ENCODE measurements at places on chromosomes 4 and X. TPM values are rescaled to one million over a fixed set of nuclear protein-coding genes. Genes with fewer than 3 reads are reported as not detected.

GRCh38 chrX:10278716-10279115 is 121.9 kb downstream of the CLCN4 start:
- H3K4me1 ChIP-seq = no peaks in the 10 kb centered on the region
- H3K4me3 ChIP-seq = no peak overlapping the region
- no peak overlapping the region for H3K27ac ChIP-seq
- no peak for DNase-seq

DNA sequence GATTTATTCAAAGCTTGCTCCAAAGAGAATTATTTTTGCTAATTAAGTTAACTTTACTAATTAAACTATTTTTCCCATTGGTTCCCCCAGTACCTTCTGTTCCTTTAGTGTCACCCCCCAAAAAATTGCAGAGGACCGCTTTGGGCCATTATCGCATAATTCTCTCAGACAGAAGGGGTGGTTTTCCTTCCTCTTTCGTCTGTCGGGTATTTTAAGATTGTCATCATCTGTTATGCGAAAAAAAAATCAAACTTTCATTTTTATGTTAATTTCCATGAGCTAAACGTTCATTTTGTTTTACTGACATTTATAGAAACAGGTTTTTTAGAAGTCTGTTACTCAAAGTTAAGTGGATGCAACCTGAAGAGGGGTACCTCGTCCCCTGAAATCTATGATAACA is 76.2 kb upstream of the DDX3X start:
- H3K27ac ChIP-seq = no peak overlapping the region
- DNase-seq = no peak
- no peak overlapping the region for H3K4me3 ChIP-seq
- H3K4me1 ChIP-seq = no peaks in the 10 kb centered on the region
- no peaks in the 10 kb centered on the region for H3K36me3 ChIP-seq

DNA sequence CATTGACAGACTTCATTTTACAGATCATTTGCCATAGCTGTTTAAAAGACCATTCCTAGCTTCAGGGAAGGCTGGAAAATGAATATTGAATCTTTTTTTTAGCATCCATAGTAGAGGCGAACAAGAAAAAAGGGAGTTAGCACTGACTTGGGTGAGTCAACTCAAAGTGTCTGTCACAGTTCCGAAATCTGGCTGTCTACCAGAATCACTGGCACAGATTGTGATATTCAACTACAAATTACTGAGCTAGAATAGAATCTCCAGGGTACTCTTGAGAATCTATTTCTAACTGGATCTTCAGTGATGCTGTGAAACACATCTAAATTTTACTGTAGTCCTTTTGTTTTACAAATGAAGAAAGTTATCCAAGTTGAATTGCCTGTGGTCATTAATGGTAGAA is 31.5 kb downstream of the SEC24B start:
- H3K4me1 ChIP-seq = no peaks in the 10 kb centered on the region
- no peak overlapping the region for H3K27ac ChIP-seq
- H3K36me3 ChIP-seq = peaks cover 51% of the 10 kb centered on the region
- no peaks in the 10 kb centered on the region for H3K27me3 ChIP-seq

GRCh38 chrX:16087076-16087475 is 36.3 kb upstream of the GRPR start:
- no peak for DNase-seq
- no peaks in the 10 kb centered on the region for H3K4me1 ChIP-seq
- no peak overlapping the region for H3K4me3 ChIP-seq
- H3K27ac ChIP-seq = no peak overlapping the region
- H3K27me3 ChIP-seq = no peaks in the 10 kb centered on the region

GRCh38 chr4:185222598-185222997 is 13.2 kb downstream of the SNX25 start:
- no peak overlapping the region for H3K4me3 ChIP-seq
- no peaks in the 10 kb centered on the region for H3K4me1 ChIP-seq
- H3K27me3 ChIP-seq = no peaks in the 10 kb centered on the region
- no peaks in the 10 kb centered on the region for H3K36me3 ChIP-seq

- no peaks in the 10 kb centered on the region for H3K27me3 ChIP-seq
- no peak overlapping the region for H3K4me3 ChIP-seq
- H3K36me3 ChIP-seq = no peaks in the 10 kb centered on the region
- H3K27ac ChIP-seq = no peak overlapping the region
Measured at GRCh38 chr4:125105561-125105960, 209.2 kb upstream of the FAT4 start.

- no peak overlapping the region for H3K27ac ChIP-seq
- DNase-seq = no peak
- no peaks in the 10 kb centered on the region for H3K27me3 ChIP-seq
Measured at GRCh38 chr4:159608436-159608835, 505.6 kb downstream of the RAPGEF2 start.

DNA sequence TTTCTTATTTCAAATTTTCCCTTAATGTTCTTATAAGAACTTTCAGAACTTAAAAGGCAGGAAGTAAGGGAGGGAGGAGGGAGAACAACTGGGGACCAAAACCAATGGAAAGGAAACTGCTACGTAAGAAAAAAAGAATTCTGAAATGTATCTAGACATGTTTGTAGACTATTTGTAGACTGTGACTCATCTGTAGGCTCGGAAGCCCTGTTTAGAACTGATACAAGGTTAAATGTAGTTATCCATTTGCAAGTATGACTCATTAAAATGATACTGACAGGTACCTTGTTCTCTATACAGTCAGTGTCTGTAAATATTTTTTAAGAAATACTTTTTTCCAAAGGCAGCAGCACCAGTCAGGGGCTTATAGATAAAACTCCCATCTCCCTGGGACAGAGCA is 202.0 kb downstream of the DHX15 start:
- no peak overlapping the region for H3K4me3 ChIP-seq
- no peaks in the 10 kb centered on the region for H3K27me3 ChIP-seq
- no peaks in the 10 kb centered on the region for H3K36me3 ChIP-seq

DNA sequence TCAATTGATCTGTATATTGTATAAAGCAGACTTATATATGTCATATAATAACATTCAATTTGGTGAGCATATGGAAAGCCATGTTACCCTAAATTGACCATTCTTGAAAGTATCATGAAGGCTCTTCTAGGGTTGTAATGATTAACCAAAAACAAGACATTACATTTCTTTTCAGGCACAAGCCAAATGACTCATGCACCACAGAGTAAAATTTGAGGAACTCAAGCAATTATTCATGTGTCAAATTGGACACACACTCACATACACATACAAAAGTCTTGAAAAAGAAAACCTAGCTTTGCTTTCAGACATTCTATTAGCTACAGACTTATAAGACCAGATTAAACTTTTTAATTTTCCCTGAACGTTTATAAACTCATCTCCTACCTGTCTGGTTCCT is 146.5 kb upstream of the PCDH18 start:
- no peak overlapping the region for H3K4me3 ChIP-seq
- H3K36me3 ChIP-seq = no peaks in the 10 kb centered on the region
- no peak overlapping the region for H3K27ac ChIP-seq
- H3K4me1 ChIP-seq = no peaks in the 10 kb centered on the region

GRCh38 chr4:139844057-139844456 is 178.4 kb downstream of the MGST2 start:
- peaks cover 4% of the 10 kb centered on the region for H3K4me1 ChIP-seq
- DNase-seq = no peak
- H3K36me3 ChIP-seq = no peaks in the 10 kb centered on the region
- no peak overlapping the region for H3K4me3 ChIP-seq
- peaks cover 2% of the 10 kb centered on the region for H3K27me3 ChIP-seq

FAM114A1 gene
- 6.6 TPM for total RNA-seq

Measured in K562 (cell line).